ENCODE measurements at places on chromosomes 1 and 21.

DNA sequence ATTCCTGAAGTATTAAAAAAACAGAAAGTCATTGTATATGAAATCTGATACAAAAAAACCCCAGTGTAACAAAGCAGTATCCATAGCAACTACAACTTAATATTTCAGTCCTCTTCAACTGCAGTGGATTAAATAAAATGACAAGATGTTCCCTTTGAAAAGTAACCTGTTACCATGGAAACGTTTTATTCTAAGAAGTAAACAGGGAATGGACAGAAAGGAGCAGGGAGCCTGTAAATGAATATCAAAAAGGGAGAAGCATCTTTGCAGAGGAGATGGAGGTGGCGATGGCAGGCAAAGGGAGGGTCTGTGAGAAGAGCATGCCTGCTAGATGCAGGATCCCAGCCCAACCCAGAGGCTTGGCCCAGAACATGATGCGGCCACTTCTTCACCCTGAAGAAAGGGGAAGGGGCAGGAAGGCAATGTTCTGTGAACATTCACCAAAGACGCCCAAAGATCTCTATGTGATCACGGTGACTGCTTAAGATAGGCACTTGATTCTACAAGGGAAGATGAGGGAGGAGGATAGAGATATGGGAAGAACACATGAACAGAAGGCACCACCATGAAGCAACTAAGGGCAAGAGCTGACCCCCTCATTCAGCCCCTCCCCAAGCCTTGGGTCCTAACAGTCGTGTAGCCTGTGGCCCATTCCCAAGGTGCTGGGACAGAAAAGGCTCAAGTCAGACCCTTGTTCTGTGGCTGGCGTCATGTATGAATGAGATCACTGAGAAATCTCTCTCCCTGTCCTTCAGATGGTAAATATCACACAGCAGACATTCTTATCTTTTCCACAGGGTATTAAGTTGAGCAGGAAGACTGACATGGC, 200.0 kb downstream of the SLC45A1 start:
- DNase-seq, result no peak

DNA sequence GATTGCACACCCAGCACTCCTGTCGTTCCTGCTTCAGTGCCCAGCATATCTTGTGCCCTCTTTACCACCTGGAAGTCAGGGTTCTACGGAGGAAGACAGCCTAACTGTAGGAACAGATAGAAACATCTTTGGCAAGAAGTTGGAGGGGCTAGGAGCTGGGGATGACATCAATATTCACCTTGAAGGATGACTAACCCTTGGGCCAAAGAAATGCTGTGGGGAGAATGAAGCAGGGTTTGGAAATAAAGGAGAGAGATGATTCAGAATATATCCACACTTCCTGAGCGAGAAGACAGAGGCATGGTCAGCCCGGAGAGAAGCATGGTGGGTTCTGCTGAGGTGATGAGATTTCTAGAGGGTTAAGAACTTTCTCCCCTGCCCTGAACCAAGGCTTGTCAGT, 4.6 kb upstream of the NKAIN1 start:
- DNase-seq, result no peak

- DNase-seq, result no peak
These were observed 109.4 kb downstream of the NRDC start for GRCh38 chr1:51768971-51769588.

DNA sequence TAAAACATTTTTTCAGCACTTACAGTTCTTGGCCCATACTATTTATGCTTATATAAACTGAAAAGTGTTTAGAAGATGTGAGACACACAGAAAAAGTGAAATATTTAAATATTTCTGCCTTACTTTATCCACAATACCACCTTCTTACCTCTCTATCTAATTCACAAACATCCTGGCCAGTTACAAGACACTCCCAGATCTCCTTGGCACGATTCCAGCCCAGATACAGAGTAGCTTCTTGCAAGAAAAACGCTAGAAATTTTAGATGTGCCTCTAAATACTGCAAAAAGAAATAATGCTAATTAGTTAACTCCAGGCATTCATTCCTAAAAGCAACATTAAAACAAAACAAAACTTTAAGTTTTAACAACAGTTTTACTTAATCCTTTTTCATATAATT, 68.4 kb downstream of the USP24 start:
- DNase-seq, result no peak

GRCh38 chr1:227654431-227654830, 80.7 kb downstream of the JMJD4 start:
- DNase-seq, result no peak

GRCh38 chr1:76229279-76230005, 154.9 kb downstream of the ST6GALNAC3 start:
- no peak for DNase-seq

DNA sequence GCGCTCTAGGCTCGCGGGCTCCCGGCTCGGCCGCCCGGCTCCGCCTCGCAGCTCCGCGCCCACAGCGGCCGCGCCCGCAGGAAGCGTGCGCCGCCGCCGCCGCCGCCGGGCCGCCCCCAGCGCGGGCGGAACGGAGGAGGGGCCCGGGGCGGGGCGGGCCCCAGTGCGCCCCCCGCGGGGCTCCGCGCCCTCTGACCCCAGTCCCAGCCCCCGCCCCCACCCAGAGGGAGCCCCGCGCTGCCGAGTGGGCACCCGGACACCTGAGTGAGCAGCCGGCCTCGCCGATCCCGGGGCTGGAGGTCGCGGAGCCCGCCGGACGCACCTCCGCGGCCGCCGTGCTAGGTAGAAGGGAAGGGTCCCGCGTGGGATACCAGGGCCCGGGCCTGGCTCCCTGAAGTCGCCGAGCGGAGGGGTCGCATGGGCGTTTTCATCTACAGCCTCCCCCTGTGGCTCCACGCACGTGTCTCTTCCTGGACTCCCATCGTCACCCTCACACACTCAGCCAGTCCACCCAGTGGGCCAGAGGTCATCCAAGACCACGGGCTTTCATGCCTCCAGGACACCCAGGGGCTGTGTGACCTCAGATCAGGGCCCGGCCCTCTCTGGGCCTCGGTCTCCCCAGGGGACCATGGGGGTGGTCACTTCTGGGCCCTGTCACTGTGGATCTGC, at the start of gene SDC3:
Gene SDC3 (minus strand): TSS at position 63 of the 669 bp plus-strand sequence. CDS start 172 bp downstream, outside the sequence.
- DNase-seq, result no peak

GRCh38 chr21:44375761-44376241, 22.4 kb downstream of the TRPM2 start:
- no peak for DNase-seq

GRCh38 chr1:233719655-233720341, 105.9 kb downstream of the KCNK1 start:
- no peak for DNase-seq

- DNase-seq, result no peak
These were observed 412.5 kb upstream of the ADAMTS5 start for GRCh38 chr21:27379354-27379753.

DNA sequence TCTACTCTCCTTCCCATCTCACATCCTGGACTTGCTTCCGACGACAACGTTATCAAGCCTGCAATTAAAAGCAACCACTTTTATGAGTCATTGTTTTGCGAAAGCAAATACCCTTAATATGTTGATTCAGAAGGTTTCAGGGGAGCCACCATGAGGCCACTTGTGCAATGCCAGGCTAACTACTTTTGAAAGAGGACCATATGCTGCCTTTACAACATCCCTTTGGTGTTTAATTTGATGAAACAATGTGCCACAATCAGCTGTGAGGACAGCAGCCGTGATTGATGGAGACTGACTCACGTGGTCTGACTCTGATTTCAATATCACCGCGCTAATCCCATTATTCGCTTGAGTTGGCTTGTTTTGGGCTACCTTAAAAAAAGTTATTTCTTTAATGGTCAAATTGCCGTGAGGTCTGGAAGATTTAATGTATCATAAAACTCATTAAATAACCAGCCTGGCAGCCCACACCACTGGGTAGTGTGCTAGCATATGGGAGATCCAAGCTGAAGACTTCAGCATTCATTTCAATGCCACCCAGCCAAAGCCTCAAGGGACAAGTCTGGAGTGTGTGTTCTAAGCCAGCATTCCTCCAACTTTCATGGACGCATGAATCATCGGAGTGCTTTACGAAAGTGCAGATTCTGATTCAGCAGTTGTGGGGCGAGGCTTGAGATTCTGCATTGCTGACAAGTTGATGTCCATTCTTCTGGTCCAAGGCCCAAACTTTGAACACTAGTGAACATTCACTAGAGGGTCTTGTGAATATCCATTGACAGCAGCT, 73.3 kb upstream of the PAXBP1 start:
- DNase-seq, result no peak

GRCh38 chr1:178961331-178961730, 64.4 kb upstream of the FAM20B start:
- DNase-seq, result no peak

DNA sequence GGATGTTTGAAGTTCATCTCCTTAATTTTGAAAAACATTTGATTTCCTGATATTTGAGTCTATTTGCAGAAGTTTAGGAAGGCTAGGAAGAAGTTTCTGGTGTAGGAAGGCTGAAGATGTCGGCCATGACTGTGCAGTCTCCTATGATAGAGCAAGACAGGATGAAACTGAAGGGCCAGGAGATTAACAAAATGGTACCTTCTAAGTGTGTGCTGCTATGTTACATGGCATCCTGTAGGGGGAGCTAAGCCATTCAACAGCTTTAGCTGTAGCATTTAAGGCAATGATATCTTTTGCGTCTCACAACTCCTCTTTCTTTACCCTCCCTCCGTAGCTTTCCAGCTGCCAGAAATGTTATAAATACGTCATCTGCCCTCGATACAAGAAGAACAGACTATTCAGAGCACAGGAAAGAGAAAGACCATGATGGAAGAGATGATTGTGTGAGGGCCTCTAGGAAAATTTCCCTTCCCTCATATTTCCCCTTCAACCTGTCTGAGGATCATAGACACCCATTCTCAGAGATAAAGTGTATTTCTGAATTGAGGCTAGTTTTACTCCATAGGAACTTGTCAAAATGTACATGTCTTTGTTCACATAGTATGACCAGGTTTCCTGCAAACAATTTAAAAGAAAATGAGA, 61.1 kb downstream of the XCL1 start:
- DNase-seq, result no peak

GRCh38 chr1:159944623-159945455, 574 bp downstream of the IGSF9 start:
- DNase-seq, result no peak

DNA sequence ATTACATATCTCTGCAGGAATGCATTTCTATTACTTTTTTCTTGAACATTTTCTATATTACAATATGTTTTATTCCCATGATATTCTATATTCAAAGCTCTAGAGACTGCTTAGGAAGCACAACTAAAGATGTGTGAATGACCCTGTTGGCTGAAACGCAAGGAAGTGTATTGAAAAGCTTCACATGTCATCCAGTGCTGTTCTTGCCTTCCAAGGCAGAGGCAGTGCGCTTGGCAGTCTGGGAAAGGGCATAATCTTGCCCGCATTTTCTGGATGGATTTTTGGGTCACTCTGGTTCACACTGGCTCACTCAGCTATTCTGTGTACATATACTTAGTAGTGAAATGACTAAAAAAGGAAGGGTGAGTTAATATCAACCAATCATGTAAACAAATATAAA, 262.4 kb downstream of the PTPRC start:
- DNase-seq, result no peak

DNA sequence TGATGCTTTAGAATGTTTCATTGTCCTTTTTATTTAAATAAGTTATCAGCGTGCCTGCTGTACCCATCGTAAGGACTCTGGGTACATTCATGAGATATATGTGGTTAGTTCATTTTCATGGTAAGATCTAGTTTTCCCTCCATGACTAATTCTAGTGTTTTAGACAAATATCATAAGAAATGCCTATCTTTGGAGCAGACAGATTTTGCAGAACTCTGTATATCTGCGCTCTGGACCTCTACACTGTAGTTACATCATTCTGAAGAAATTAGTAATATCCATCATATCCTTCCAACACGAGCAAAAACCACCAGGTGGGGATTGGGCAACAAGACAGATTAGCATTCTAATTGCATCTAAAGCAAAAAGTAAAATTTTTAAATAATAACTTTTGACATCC, 499.2 kb downstream of the SETD4 start:
- DNase-seq, result no peak

DNA sequence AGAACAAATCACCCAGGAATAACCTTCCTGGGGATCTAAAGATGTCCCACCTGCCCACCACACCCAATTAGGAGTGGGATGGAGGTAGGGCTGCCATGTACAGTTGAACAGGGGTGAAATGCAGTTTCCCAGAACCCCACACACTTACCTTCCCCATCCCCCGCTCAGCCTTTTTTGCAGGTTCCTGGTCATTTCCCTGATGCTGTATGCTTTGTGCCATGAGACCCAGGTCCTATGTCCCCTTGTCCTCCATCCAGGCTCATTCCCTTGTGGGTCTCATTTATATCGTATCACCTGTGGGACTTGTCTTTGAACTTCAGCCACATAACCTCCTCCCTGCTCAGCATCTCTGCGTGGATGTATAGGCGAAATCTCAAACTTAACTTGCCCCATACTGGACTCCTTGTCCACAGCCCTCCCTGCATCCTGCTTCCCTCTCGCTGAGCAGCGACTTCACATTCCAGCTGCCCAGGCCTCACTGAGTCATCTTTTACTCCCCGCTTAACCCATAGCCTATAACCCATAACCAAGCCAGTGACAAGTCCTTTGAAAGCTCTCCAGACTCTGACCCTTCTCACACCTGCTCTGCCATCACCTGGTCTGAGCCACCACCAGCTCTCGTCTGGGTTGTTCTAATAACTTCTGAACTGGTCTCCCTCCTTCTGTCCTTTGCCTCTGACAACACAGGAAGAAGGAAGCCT, 4.7 kb downstream of the LDLRAD2 start:
- no peak for DNase-seq

DNA sequence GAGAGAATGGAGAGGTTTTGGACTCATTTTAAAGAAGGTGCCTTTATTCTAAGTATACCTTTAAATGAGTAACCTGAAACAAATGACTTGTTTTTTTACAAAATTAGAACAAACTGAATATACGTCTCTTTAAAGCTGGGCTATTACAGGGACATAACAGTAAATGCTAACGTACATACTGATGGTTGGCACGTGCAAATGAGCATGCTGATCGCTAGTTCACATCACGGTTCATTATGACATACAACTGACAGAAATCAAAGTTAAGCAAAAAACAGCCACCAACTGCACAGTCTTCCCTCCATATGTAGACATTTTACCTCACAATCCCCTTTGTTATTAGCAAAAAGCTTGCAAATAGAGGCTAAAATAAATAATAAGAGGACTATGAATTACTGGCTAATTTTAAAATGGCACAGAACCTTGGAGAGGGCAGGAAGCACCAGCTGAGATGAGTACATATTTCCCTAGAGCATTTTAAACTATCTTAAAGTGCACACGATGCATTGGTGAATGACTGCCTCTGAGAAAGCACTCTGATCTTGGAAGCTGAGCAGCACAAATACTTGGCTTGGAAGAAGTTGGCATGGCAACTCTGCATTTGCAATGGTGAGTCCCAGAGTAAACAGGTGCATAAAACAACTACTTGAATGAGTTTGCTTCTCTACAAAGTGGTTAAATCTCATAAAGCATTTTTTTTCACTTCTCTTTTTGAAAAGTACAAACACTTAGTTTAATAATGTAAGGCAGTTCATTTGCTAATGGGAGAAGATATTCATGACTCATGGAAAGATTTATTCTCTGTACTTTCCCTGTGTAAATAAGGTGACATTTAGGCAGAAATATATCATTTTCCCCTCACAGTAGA, 204.7 kb downstream of the LHX8 start:
- DNase-seq, result no peak

Data from activated CD4-positive, alpha-beta T cell treated with anti-CD3 and anti-CD28 coated beads for 1 hour (primary cell).